ENCODE measurements at places on chromosomes 6 and 20.

- DNase-seq, result no peak
Measured at GRCh38 chr6:75794954-75795739, 46.1 kb downstream of the MYO6 start.

- peak; percentile 16 for DNase-seq
Measured at GRCh38 chr20:9363673-9364072, 150.7 kb upstream of the LAMP5 start.

- peak; percentile 41 for DNase-seq
Measured at GRCh38 chr6:85756982-85757381, 114.3 kb upstream of the SYNCRIP start.

GRCh38 chr6:2127484-2127911, 117.9 kb downstream of the GMDS start:
- no peak for DNase-seq

DNA sequence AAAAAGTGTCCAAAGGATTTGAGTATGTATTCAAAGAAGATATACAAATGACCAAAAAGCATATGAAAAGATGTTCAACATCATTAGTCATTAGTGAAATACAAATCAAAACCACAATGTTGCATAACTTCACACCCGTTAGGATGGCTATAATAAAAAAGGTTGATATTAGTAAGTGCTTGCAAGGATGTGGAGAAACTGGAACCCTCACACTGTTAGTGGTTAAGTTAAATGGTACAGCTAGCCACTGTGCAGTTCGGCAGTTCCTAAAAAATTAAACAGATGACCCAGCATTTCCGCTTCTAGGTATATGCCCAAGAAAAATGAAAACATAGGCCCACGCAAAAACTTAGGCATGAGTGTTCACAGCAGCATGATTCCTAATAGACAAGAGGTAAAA, 38.6 kb downstream of the IBTK start:
- DNase-seq, result no peak

- no peak for DNase-seq
Measured at GRCh38 chr20:17652411-17652810, 29.6 kb downstream of the RRBP1 start.

DNA sequence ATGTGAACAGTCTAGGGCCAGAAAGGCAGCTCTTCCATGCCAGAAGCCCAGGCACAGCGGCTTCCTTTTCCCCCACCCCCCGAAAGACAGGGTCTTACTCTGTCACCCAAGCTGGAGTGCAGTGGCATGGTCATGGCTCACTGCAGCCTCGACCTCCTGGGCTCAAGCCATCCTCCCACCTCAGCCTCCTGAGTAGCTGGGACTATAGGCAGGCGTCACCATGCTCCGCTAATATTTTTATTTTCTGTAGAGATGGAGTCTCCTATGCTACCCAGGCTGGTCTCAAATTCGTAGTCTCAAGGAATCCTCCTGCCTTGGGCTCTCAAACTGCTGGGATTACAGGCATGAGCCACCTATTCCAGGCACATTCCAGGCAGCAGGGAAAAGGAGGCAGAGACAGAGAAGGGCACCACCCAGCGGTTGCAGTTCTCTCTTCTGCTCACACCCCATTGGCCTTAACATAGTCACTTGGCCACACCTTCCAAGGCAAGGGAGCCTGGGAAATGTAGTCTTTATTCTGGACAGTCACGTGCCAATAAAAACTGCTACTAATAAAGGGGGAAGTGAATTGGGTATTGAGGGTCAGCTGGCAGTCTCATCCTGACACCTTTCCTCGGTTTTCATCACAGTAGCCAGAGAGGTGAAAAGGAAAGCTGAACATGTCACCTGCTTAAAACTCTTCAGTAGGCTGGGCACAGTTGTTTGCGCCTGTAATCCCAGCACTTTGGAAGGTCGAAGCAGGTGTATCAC, 205.9 kb downstream of the ZMYND8 start:
- peak; percentile 92 for DNase-seq

DNA sequence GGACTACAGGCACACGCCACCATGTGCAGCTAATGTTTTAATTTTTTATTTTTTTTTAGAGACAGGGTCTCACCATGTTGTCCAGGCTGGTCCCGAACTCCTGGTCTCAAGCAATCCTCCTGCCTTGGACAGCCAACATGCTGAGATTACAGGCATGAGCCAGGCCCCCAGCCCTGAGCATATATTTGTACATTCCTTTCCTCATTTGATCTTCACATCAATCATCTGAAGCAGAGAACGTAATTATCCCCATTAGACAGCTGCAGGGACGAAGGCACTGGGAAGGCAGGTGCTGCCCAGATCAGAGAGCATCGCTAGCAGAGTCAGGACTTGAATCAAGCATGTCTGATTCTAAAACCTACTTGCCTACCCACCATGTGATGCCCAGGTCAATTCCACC, 41.0 kb upstream of the SIRPA start:
- no peak for DNase-seq

- DNase-seq, result peak; percentile 66
Measured at GRCh38 chr6:34021554-34022190, 124.2 kb downstream of the GRM4 start.

DNA sequence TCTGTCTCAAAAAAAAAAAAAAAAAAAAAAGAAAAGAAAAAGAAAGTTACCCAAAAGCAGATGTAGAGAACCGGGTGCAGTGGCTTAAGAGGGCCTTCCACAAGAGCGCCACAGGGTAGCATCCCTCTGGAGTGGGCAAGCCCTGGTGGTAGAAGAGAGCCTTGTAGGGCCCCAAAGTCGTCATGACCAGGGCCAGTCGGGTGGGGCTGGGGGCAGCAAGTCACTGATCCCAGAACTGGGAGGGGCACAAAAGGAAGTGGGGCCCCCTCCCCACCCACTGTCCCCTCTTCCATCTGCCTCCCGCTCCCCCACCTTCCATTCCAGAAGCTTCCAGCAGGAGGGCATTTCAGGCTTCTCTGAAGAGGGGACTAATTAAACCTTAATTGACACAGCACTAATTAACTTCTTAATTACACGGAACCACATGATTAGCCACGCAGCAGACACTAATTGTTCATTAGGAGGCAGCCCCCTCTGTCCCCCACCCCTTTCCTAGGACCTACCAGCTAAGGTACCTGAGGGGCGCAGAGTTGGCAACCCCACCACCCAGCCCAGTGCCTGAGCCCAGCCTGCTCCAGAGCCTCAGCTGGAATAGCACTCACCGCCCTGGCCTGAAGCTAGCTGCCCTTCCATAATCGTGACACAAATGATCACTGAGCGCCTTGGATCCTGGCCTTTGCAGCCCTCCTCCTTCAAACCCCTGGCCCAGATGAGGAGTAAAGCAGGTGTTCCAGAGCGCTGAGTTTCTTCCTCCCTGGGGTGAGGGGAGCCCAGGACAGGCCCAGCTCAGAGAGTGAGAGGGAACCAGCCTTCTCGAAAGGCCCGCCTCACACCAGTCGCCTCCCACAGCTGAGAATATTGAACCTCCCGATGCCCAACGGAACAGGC, 34.8 kb downstream of the MDFI start:
- peak; percentile 51 for DNase-seq

Measured in NCI-H82 (cell line).